Stimulated activated CD8-positive, alpha-beta memory T cell treated with anti-CD3 and anti-CD28 coated beads, Interleukin-7, amount 100 ng/mL, for 1 hour (primary cell): ENCODE measurements at places on chromosomes 6 and 20.

DNA sequence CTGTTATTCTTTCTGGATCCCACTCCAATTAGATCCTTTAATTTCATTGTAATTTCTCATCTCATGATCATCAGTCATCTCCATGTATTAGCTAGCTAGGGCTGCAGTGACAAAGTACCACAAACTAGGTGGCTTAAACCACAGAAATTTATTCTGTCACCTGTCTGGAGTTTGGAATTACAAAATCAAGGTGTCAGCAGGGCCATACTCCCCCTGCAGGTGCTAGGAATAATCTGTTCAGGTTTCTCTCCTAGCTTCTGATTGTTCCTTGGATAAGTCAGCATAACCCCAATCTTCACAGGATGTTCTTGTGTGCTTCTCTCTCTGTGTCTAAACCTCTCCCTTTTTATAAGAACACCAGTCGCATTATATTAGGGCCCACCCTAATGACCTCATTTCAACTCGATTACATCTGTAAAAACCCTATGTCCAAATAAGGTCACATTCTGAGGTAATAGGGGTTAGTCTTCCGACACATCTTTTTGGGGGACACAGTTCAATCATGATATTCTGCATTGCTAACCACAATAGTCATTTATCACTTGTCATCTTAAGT is 40.5 kb downstream of the BEND6 start:
- DNase-seq: no peak

- no peak for DNase-seq
Measured at GRCh38 chr6:6491761-6492160, 96.8 kb upstream of the LY86 start.

DNA sequence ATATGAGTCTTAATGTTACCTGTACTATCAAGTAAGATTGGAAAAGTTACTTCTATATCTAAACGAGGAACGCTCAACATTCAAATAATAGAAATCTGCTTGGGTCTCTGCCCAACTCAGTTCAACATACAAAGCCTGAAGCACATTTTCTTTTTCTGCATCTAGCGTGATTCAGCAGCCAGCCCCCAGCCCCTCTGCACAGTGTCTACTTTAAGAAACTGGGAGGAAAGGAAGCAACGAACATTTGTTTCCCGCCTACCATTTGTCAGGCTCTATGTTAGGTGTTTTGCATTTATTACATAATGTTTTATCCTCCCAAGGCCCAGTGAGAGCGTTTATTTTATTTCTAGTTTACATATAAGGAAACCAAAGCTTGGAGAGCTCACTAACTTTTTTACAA is 17.3 kb downstream of the PHACTR1 start:
- DNase-seq: no peak

- DNase-seq: no peak
Measured at GRCh38 chr6:23003671-23004467, 434.5 kb downstream of the HDGFL1 start.

GRCh38 chr20:47724396-47724795 is 60.9 kb downstream of the SULF2 start:
- no peak for DNase-seq

DNA sequence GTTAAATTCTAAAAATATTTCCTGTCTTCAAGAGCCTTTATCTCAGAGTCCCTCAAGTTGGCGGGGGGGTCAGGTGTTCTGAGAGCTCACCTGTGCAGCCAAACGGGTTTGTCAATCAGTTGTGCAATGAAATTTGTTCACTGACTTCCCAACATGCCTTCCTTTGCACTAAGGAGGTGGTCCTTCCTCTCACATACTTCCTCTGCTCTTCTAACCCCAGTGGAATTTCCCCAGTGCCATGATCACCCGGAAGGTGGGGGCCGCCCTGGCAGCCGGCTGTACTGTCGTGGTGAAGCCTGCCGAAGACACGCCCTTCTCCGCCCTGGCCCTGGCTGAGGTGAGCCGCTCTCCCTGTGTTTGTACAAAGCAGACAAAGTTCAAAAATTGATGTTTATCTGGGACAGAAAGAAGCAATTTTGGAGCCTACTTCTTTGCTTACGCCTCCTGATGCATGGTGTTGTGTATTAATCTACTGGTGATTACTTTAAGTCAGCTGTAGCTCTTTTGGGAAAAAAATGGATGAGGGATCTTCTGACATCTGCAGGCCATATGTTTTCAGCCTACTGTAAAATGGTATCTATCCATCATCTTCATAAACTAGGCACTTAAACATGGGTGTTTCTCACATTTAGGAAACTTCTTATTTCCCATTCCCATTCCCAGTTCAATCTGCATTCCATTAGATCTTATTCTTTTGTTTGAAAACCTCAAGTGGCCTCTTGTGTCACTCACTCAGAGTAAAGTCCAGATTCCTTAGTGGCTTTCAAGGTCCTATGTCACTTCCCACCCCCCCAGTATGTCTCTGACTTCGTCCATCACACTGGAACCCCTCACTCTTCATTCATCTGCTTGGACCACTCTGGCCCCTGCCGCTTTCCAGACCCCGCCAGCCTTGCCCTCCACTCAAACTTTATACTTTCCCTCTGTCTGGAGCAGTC is 10.1 kb downstream of the ALDH5A1 start:
- DNase-seq: no peak

- DNase-seq: no peak
Measured at GRCh38 chr20:6074145-6074561, 20.3 kb upstream of the LRRN4 start.

DNA sequence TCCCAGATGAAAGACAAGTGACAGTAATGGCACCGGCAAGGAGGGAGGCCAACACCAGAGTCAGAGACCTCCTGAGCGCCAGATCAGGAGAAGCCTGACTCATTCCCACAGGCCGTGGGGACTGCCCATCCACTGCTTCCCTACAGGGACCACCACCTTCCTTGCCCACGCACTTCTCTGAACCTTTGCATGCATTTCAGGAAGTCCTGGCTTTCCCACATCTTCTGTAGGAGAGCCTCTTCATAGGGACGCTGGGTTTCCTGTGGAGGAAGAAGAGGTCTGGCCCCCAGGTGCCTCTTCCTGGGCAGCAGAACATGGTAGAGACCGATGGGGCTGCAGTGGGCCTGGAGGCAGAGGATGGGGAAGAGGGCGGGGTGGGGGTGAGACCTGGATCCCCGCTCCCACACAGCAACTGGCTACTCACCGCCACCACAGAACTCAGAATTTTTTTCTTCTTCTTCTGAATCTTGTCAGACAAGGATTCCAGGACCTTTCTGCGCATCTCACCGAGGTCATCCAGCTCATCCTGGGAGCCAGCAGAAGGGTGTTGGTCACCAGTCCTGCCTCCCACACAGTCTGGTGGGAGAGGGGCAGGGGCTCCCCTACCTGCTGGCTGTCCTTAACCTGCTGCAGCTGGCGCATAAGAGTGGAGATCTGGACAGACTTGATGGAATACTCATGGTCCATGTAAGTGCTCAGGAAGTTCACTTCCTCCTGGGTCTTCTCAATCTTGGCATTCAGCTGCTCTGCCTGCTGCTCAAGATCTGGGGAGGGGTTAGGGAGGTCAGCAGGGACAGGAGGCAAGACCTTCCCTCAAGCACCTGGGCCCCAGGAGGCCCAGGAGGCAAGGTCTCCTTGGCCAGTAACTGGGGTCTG is 13.7 kb downstream of the C20orf96 start:
- DNase-seq: no peak

- DNase-seq: no peak
Measured at GRCh38 chr6:36729161-36729524, 31.5 kb downstream of the RAB44 start.

DNA sequence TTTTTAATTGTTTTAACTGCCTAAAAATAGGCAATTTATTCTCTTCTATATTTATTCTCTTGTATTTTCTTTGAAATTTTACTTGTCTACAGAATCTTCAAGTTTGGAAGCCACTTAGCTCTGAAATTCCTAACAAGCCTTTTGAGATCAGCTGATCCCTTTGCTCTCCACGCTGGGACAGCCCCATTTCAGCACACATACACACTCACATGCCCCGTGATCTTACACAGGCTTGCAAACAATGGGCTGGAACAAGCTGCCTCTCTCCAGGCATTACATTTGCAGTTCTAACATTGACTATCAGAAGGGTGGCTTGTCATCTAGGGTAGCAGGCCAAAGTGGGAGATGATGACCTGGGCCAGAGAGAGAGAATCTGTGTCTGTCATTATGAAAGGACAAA is 62.1 kb upstream of the RAB32 start:
- no peak for DNase-seq

DNA sequence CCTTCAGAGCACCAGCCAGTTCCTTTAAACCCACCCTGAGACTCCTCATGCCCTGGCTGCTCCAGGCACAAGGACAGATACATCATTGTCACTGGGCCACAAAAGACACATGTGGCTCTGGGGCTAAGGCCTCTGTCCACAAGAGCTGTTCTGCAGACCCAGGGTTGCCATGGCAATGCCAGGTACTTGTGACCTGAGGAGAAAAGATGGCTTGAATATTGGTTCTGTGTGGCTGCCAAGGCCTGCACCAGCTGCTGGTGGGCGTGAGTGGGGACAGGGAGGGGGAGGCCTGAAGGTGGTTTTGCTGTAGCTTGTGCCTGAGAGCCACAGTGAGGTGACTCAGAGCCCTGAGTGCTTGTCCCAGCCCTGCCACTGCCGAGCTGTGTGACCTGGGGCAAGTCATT is 31.8 kb downstream of the SAYSD1 start:
- no peak for DNase-seq

- no peak for DNase-seq
Measured at GRCh38 chr20:18904192-18904591, 90.6 kb downstream of the SCP2D1 start.

GRCh38 chr6:157708239-157708638 is 114.8 kb upstream of the SNX9 start:
- no peak for DNase-seq

GRCh38 chr20:10805764-10806163 is 132.0 kb upstream of the JAG1 start:
- no peak for DNase-seq

DNA sequence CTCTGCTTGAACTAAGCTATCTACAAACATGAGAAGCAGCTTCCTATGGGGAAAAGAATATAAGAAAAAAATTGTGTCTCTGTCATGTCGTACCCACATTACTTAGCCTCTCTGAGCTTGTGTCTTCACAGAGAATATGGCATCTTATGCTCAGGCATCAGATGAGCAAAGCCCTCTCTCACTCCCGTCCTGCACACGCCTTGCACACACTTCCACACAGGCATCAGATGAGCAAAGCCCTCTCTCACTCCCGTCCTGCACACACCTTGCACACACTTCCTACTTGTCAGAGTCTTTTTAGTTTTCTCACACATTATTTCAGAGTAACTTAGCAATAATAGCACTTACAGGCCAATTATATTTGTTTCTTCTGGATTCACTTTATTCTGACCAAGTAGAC is 79.0 kb upstream of the DUSP22 start:
- DNase-seq: no peak

DNA sequence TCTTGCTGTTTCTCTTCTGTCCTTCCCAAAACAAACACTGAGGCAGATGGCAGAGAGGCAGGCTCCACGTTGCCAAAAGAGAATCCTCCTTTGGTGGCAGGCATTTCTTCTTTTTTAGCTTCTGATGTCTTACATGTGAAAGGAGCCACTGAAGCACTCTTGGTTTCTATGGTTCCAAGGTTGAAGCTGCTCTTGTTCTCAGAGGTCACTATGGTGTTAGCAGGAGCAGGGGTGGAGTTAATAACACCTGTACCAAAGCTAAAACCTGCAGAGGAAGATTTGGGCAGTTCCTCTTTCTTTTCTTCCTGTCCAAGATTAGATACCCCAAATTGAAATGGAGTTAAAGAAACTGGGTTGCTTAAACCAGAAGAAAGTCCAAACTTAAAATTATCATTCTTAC is 28.8 kb downstream of the FAM8A1 start:
- DNase-seq: no peak

DNA sequence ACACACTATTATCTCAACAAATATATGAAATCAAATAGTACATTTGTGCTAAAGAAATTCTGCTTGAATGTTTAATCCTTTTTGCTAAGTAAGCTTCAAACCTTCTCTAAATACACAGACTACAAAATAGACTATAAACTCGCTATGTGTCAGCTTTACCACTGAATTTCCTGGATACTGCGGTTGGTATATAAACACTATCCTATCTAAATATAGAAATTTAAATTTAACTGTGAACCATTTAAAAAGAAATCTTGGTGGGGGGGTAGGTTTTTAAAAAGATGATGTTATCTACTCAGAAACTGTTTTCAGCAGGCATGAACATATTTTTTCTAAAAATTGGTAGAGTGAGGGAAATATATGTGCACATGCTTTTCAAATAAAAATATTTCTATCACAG is 306.5 kb upstream of the RUNX2 start:
- DNase-seq: no peak

DNA sequence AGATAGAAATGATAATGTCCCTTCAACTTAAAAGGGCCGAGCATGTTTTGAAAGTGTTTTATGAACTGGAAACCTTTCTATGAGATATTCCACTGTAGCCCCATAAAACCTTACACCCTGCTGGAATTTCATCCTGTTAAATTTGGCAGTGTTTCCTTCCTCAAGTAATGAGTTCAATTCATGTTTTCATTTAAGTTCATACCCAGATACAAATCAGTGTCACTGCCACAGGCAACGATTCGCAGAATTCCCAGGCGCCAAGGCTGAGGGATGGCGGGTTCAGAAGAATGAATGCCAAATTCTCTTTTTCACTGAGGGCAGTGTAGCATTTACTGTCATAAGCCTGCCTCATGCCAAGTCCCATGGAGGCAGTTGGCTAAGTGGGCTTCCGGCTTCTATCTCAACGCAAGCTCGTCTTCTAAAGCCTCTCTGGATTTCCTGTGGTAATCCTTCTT is 511.8 kb upstream of the ID4 start:
- no peak for DNase-seq

GRCh38 chr20:50085481-50086365 is 27.2 kb downstream of the UBE2V1 start:
- no peak for DNase-seq

DNA sequence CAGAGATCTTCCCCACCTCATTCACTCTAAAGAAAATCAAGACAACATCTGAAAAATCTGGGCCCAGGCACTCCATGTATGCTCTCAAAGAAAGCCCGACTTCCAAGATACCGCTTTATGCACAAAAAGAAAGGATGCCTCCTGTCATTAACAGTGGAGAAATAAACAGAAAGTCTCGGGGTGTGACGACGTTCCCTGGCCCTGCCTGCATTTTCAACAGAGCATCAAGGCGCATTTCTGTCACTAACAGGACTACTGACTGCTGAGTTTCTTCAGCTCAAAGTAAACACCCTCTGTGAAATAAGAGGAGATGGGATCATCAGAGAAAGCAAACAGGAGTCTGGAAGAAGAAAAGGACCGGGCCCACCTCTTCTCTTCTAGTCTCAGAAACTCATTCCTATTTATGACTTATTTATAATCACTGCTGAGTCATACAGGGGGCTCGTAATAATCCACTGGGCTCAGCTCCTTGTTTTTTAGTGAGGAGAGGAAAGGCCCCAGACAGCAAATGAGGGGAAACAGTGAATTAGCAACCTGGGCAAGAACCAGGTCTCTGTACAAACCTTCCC is 99.7 kb downstream of the ZMYND8 start:
- DNase-seq: no peak

GRCh38 chr20:63343460-63344445 is 17.4 kb downstream of the CHRNA4 start:
- DNase-seq: no peak

DNA sequence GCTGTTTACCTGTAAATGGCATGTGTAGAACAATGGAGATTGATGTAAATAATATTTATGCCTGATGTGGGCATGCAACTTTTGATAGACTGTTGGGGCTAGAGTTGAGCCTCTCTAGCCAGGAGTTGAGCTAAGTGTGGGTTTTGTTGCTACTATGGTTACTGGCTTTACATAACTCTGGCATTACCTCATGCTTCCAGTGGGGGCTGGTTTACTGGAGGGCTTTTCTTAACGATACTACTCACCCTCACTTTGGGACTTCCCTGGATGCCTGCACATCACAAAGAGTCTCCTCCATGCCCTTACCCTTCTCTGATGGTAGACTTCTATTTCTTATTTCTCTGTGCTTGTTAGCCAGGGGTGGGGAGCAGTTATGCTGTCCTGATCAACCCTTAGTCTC is 524.6 kb upstream of the CDH4 start:
- no peak for DNase-seq
